ENCODE measurements at places on chromosomes 5 and 9.

- no peak for DNase-seq
Measured at GRCh38 chr5:131462454-131462853, 172.6 kb downstream of the RAPGEF6 start.

DNA sequence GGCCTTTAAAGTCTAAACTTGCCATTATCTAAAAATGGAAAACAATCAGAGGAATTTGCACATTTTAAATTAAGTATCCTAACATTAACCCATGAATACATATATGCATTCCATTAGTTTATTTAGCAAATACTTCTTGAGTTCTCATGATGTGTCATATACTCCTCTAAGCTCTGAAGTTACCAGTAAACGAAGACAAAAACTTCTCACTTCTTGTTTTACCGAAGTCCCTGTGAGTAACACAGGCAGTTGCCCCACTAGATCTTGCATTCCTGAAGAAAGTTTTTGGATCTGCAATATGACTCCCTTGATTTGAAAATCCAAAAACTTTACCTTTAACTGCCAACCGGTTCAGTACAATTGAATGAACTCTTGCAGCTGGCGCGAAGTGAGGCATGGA is 439.0 kb upstream of the MPDZ start:
- no peak for DNase-seq

DNA sequence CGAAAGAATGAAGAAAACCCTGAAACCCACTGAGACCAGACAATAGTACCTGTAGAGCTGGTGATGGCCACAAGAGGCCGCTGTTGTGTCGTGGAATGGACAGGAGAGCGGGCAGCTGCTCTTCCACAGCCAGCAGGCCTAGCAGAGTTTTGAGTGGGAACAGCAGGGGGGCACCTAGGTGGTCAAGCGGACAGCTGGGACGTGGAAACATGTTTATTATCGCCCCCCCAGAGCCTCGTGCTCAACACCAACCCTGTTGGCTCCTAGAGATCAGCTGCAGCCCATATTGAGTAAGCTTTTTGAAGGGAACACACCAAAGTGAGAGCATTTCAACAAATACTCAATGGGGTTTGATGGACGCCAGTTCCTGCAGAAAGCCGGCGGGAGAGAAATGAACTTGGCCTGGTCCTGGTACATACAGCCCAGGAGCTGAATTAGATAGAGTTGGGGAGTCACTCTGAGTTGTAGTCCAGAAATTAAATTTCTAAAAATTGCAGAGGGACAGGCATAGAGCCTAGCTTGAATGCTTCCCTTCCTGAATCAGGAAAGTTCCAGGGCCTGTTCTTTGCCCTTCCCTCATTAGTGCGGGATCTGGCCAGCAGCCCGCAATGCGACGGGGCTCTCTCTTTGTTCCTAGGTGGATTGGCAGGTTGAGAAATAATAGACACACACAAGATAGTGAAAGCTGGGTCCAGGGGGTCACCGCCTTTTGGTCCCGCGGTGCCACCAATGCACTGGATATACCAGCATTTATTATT is 33.8 kb downstream of the MFAP3 start:
- peak; percentile 71 for DNase-seq

GRCh38 chr5:2330325-2331130 is 420.9 kb downstream of the IRX2 start:
- DNase-seq, result no peak

DNA sequence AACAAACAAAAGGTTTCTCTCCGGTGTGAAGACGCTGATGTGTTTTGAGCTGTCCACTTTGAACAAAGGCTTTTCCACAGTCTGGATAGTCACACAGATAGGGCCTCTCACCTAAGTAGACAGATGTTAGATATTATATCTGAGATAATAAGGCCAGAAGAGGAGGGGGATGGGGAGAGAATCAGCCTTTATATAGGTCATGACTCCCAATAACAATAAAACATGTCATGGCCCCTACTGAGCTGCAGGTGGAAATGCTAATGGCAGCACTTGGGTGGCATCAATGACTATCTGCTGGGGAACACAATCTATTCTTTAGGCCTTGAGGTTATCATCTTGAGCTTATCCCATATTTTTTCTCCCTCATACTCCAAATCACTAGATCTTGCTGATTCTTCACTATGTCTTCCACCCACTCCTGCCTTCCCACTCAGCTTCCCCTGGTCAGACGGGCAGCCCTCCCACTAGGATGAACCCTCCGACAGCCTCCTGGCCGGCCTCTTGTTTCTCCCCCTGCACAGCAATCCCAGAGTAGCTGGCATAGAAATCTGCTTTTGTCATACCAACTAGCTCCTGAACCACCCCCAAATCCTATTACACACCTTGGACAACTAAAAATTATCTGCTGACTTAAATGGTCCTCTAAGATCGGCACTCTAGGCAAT is 11.5 kb upstream of the SLC35D2 start:
- no peak for DNase-seq

- no peak for DNase-seq
Measured at GRCh38 chr5:2920312-2920711, 168.8 kb upstream of the IRX2 start.

DNA sequence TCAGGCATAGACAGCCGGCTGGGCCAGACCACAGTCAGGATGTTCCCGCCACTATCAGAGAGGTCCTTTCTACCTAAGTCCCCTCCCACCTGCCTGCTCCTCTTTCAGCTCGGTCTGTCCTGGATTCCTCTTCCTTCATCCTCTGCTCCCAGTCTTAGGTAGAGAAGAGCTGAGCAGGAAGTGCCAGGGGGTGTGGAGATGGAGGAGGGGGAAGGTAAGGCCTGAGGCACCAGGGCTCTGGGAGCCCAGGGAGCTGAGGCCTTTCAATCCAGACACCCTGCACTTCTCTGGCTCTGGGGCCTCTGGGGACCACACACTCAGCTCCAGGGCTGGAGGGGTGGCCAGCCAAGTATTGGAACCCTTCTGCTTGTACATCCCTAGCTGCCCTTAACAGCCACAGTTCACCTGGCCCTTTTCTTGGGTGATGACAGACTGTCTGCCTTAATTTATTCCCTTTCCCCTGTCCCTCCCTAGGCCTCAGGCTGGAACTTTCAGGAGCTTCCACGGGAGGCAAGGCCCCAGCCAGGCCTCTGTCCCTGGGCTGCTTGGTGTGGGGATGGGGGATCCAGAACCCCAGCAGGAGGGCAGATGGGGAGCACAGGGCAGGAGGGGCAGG is 15.6 kb downstream of the IRF1 start:
- DNase-seq, result no peak

DNA sequence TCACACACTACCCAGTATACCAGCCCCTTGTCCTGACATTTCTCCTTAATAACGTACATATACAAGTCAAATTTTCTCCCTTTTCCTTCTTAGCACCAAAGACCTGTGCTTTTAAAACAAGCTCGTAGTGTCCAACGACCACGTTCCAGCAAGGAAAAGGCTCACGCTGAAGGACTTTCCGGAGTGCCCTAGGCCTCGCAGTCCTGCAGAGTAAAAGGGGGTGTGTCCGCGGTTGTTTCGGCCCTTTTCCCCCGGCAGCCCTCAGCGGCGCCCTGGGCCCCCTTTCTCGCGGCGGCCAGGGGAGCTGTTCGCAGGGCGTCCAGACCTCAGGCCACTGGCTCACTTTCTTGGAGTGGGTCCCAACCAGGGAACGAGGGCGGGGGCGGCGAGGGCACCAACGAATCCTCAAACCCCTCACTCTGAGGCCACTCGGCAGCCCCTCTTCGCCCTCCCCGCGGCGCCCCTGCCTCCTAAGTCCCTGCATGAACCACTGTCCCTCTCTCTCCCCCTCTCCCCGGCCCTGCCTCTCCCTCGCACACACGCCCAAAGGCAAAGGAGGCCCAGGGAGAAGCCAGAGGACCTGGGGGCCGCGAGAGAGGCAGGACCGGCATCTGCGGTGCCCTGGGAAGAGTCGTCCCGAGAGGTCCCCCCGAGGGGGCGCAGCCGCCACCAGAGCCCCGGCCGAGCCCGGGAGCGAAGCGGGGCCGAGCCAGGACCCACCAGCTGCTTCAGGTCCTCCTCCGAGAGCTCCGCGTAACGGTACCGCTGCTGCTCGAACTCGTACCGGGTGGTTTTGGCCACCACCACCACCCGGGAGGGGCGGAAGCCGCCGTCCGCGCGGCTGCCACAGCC is 720 bp downstream of the NADK2 start:
- peak; percentile 41 for DNase-seq

DNA sequence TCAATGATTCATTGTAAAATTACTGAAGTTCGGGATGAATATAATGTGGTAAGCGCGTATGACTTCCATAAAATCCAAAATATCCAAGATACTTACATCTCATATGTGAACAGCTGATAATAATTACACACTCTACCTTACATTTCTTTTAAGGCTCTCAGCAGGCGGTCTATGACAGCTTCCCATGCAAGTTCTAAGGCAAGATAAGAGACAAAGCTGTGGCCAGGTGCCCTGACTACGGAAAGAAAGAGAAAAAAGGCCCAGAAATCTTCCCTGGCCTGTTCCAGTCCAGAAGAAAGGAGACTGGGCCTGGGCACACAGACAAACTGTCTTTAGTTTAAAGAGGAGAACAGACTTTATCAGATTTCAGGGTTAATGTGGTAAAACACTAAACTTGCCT is 69.1 kb downstream of the ARSB start:
- no peak for DNase-seq

GRCh38 chr9:113957351-113957750 is 81.2 kb downstream of the ZNF618 start:
- DNase-seq, result no peak

- DNase-seq, result no peak
Measured at GRCh38 chr5:141958113-141958512, at the start of gene PCDH12. PCDH12 (minus strand) TSS chr5:141958202; CDS start chr5:141957851, 351 bp downstream.

- no peak for DNase-seq
Measured at GRCh38 chr9:112786829-112787520, 36.4 kb downstream of the SNX30 start.

GRCh38 chr5:141650851-141651727 is at the start of gene FCHSD1:
FCHSD1 (minus strand) TSS chr5:141651418; CDS start chr5:141651368, 50 bp downstream.
- peak; percentile 73 for DNase-seq

DNA sequence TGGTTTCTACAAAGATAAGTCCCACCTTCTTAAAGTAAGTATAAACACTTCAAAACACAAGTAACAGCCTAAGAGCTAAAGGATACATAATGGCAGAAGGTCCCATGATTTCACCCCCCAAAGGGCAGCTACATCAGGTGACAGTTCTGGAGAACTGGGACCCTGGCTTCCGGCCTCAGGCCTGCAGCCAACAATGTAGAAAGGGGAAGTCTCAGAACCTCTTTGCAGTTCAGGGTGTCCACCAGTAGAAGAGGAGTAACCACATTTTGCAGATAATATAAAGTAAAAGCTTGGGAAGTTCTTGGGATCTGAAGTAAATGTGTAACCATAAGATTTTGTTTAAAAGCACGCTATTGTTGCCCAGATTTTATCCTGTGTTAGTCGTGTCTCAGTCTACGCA is 267.4 kb upstream of the VLDLR start:
- no peak for DNase-seq

- no peak for DNase-seq
Measured at GRCh38 chr9:113888336-113888735, 12.2 kb downstream of the ZNF618 start.

- no peak for DNase-seq
Measured at GRCh38 chr5:66958980-66959641, 237.5 kb downstream of the CD180 start.

DNA sequence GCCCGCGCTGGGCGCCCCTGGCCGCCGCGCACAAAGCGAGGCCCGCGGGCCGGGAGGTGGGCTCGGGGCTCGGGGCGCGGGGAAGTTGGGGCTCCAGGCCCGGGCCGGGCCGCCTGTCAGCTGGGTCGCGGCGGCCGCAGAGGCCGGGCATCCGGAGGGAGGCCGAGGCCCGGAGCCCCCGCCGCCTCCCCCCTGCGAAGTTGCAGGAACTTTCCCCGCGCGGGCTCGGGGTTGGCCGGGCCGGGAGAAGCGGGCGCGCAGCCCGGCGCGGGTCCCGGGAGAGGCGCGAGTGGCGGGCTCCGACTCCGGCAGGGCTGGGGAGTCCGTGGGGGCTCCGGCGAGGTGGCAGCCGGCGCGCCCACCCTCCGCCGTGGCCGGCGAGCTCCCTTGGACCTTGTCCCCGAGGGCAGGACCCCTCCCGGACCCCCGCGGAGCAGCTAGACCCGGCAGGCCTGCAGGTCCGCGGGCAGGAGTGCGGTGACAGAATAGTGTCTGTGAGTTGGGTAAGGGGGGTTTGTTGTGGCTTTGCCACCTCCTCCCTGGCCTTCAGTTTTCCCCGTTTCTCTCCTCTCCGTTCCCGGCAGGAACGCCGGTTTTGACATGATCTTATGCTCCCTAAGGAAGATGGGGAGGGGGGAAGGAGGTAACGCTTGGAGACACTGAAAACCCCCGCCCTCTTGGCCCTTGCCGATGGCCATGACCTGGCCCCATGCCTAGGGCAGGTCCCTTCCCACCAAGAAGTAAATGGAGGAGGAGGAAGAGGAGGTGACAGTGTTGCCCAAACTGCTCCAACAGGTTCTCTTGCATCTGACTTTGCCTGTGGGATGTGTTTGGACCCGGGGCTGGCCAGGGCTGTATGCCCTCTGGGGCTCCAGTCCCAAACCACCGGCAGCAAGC is 942 bp downstream of the PHF2 start:
- no peak for DNase-seq

DNA sequence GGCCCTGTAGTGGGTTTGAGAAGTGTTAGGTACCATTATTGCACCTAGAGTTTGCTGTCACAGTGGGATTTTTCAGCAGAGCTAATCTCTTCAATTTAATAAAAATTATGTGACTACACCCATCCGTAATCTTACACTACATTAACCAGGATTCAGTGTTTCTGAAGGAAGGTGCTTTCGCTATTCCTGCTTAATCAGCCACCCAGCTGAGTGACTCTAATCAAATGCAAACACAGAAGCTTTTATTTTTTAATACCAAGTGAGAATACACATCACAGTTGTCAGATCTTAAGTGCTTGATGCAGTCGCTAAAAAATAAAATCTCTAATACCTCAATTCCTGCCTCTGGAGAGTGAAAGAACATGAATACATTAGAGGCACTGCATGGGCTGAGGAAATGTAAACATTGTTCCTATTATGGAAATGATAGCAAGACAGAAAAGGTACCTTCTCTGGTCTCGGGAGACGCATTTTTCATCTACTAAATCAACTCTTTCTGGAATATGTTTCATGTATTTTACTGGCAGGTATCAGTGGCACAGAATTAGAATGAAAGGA is 125.7 kb downstream of the SEMA6A start:
- DNase-seq, result no peak

DNA sequence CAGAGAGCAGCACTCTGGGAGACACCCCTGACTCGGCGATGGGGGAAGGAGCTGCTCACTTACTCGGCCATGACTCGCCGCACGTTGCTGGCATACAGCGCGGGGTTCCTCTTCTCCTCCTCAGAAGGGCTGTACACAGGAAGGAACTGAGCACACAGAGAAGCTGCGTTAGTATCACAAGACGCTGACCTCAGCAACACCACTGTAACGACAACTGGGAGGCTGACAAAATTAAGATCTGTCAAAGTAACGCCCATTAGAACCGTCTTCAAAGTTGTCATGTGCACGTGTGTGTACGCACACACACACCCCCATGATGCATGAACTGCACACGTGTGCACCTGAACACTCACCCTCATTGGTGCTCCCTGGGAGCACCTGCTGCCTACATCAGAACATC is 32.1 kb upstream of the SLC6A3 start:
- DNase-seq, result no peak

- DNase-seq, result no peak
Measured at GRCh38 chr9:91710158-91710557, 239.9 kb downstream of the ROR2 start.

- DNase-seq, result no peak
Measured at GRCh38 chr9:126000731-126001580, 253.8 kb downstream of the PBX3 start.
